ENCODE measurements at places on chromosomes 7 and 10.

DNA sequence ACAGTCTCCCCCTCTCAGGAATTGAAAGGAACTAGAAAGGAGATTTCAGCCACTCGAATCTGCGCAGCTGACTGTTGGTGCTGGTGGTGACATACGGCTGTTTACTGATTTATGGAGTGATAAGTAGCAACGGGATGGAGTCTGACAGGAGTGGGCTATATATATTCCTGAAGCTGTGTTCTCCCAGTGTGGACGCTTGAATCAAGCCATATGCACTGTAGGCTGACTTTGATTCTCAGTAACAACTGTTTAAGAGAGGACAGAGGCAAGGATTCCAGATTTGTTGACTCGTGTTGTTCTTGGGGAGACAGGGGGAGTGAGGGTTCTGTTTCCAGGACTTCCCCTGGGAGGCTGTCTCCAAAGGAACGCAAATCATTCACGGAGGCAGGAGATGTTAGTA lies 260.1 kb upstream of the AUTS2 start:
- no peak for DNase-seq

- DNase-seq = no peak
These were observed 732 bp downstream of the FAM53B start for GRCh38 chr10:124743191-124744101.

DNA sequence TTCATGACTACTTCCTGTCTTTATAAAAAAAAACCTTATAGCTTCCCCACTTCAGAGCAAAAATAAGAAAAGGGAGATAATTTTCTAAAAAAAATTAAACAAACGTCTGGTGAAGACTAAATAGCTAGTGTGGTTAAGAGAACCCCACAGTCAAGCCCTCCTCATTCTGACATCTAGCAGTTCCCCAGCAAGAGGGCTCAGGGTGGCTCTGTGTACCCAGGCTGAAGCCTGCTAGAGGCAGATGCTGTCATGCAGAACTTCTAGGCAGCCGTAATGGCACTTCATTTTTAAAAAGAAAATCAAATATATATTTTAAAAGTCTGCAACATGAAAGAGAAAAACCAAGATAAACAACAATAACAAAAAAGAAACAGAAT lies 223.1 kb upstream of the KLF14 start:
- no peak for DNase-seq

DNA sequence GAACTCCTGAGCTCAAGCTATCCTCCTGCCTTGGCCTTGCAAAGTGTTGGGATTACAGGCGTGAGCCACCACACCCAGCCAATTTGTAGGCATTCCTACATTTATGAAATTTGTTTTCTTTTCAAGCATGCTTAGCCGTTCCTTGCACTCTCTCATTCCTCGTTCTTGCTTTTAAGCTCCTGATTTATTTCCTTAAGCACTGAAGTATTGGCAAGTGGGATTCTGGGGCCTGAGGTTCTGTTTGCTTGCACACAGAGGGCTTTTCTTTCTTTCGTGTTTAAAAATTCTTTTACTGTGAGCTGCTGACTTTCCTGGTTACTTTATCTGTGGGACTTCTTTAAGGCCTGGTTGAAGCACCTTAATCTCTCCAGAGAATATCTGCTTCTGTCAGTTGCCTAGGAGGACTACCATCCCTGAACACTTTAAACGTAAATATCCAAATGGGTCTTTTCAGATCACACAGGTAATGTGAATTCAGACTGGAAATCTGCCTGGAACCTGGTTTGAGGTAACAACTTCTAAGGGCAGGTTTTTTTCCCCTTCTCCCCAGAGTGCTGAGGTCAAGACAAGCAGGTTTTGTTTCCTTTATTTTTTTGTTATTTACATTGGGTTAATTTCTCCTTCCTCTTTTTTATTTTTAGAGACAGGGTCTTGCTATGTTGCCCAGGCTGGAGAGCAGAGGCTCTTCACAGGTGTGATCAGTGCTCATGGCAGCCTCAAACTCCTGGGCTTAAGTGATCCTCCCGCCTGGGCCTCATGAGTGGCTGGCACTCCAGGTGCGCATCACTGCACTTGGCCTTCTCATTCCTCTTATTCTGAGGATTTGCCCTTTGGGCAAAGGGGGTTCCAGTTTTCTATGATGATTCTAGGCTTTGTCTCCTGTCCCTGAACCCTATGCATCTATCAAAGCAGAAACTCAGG lies 102.9 kb downstream of the PFKFB3 start:
- DNase-seq = no peak

DNA sequence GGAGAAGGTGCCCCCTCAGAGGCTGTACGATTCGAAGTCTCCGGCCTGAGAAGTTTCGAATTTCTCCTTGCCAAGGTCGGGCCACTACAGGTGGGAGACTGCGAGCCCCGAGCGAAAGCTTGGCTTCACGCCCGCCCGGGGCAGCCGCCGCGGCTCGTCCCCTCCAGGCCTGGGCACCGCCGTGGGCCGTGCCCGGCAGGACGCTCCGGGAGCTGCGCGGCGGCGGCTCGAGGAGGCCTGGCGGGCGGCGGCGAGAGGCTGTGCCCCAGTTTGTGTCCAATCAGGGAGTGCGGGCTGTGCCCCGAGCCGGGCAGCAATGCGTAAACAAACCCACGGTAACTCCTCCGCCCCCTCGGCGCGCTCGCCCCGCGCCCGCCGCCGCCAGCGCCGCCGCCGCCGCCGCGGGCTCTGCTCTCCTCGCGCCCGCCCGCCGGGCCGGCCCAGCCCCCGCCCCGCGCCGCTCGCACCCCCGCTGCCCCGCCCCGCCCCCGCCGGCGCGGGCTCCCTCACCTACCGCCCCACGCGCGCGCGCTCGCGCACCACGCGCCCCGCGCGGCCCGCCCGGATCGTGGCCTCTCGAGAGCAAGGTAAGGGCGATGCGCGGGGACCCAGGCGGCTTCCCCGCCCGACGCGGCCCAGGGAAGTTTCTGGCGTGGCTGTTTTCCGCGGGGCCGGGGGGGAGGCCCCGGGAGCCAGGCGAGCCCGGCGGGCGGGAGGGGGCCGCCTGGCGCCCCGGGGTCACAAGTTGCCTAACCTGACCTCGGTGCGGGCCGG lies 57.8 kb upstream of the PCGF5 start:
- DNase-seq = peak; percentile 29

GRCh38 chr10:110207805-110208613 lies 604 bp downstream of the MXI1 start:
- peak; percentile 4 for DNase-seq

DNA sequence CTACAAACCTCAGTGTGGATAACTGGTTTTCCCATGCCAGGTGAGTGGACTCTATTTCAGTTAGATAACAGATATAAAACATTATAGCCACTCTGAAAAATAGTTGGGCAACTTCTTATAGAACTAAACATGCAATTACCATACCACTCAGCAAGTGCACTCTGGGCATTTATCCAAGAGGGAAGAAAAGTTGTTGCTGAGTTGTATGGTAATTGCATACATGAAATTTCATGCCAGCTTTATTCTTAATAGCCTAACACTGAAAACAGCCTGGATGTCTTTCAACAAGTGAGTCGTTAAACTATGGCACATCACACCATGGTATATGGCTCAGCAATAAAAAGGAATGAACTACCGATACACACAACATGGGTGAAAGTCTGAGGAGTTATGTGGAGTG lies 10.6 kb upstream of the UPP1 start:
- DNase-seq = peak; percentile 91

GRCh38 chr10:47379901-47380300 lies 4.2 kb downstream of the ZNF488 start:
- DNase-seq = no peak

DNA sequence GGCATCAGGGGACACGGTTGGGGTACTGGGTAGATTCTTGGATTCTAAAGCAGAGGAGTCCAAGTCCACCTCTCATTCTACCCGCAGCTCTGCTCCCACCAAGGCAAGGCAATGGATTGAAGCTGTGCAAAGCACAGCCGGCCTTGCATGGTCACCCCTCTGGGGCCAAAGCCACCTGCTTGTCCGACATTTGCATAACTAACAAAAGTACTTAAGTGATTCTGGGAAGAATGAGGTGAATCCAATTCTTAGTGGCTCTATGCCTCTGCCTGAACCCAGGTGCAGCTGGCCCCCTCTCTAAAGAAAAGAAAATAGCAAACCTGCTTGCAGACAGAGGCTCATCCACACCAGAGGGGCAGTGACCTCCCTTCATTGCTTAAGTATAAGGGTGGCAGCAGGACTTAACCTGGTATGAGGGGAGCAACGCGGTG lies 10.7 kb upstream of the COBL start:
- DNase-seq = no peak

GRCh38 chr10:72819053-72819452 lies 74.5 kb upstream of the OIT3 start:
- no peak for DNase-seq

GRCh38 chr10:53606981-53607380 lies 834.4 kb upstream of the MBL2 start:
- no peak for DNase-seq

GRCh38 chr10:23326544-23327307 lies 17.9 kb downstream of the C10orf67 start:
- DNase-seq = no peak

DNA sequence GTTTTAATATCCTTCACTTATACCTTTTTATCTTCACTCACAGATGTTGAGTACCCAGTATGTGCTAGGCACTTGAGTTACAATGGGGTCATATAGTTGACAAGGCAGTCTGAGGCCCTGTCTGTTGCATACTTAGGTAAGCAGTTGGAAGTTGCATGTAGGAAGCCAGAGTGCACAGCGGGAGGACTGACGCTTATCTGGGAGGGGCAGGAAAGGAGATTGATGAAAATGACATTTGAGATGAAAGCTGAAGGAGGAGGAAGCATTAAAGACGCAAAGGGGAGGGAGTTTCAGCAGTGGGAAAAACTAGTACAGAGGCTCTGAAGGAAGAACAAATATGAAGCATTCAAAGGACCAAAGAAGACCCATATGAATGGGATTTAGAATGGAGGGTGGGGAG lies 266.2 kb downstream of the HTR7 start:
- DNase-seq = no peak

DNA sequence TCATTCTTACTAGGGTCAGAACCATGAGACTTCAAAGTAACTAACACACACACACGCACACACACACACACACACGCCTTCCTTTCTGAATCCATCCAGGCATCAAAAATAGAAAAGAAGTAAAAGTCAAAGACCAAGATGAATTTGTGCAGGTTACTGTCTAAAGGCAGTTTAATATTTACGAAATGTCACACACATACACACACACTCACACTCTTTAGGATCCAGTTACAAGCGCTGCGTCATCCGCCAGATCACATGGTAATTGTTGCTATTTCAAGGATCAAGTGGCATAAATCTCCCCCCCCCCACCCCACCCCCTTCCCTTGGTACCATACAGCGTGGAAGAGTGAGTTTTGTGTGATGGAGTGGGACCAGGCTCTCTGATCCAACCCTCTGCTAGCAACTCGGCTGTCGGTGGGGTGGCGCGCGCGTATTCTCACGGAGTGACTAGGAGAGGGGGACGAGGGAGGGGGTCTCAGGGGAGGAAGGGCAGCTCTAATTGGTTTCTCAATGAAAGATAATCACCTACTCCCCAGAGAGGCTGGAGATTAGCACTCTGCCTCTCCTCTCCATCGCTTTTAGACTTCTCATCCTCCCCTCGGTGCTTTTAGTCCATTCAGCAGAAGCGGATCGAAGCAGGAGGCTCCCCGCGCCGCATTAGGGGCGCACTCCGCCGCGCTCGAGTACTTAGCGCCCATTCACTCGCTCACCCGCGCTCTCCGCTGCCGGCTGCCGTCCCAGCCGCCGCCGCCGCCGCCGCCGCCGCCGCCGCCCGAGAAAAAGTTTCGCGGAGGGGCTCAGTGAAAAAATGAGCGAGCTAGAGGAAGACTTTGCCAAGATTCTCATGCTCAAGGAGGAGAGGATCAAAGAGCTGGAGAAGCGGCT lies 83.5 kb upstream of the PRKG1 start:
- DNase-seq = peak; percentile 6

- no peak for DNase-seq
These were observed 62.6 kb upstream of the ZNRF2 start for GRCh38 chr7:30221764-30222163.

GRCh38 chr7:5232485-5232837 lies 42.4 kb downstream of the WIPI2 start:
- no peak for DNase-seq

Measured in NCI-H1105 treated with DMSO at 0.1 percent for 48 hours (cell line).